Fibroblast of upper back skin (primary cell): ENCODE measurements at places on chromosomes 4 and X.

DNA sequence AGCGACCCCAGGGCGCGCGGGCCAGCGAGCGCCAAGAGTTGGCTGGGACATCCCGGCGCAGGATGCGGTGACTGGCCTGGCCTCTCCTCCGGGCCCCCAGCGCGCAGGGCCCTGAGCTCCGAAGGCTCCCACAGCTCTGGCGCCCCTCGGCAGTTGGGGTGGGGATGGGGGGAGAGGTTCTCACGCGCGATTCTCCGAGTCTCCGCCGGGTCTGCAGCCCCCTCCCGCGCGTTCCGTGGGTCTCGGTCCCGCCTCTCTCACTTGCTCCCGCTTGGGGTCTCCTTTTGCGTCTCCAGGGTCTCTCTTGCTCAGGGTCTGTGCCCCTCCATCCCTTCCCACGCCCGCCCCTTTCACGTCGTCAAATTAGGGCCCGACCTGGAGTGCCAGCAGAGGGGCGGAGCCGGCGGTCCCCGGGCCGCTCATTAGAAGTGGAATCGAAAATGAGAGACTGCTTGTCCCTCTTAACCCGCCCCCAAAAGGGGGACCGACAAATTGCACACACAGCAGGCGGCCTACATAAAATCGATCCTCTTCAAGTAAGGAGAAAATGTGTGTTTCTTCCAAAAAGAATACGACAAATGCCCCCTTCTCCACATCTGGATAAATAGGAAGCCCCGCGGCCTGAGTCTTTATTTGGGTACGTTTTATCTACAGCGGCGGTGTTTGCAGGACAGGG, 877 bp upstream of the NKX1-1 start:
- DNase-seq = no peak

GRCh38 chr4:118797558-118798142, 38.3 kb downstream of the SEC24D start:
- no peak for DNase-seq

DNA sequence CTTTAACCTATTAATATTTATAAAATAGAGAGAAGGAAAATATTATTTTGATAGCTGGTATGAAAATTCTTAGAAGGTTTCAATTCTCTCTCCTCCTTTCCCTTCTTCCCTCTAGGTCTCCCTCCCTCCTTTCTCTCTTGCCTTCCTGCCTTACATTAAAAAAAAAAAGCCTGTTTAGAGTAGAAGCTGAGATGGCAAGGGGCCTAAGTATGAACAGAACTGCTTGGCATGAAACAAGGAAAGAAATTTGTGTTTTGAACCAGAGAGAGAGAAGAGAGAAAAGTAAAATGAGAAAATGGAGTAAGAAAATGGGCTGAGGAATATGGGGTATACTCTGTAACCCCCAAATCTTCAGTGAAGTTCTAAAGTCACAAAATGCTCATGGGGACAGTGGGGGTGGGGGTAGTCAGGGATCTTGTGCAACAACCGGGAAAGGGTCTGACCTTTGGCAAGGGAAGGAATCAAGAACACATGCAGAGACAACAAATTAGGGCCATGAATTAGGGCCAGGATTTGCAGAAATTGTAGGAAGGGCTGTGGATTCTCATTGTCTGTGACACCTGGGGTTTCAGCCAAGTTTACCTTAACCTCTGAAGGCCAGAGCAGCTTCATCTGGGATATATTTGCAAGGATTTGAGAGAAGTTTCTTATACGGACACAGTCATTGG, 30.6 kb downstream of the SUPT20HL2 start:
- no peak for DNase-seq

DNA sequence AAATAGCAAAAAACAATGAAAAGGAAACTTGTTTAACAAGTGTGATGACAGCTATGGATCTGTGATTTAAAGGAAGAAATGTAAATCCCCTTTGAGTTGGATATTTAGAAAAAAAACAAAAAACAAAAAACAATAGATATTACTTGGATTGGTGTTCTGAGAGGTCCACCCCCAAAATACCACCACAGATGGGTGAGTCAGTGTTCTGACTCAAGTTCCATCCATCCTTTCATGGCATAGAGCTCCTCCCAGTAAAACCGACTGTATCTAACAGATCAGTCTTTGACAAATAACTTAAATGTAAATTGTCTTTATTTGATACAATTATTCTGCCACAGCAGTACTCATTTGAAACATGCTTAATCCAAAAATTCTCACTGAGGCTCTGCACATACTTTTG, 27.4 kb downstream of the TMPRSS11B start:
- DNase-seq = no peak

- peak; percentile 12 for DNase-seq
These were observed 182.3 kb downstream of the INPP4B start for GRCh38 chr4:142663828-142664227.

- DNase-seq = no peak
These were observed 4.6 kb upstream of the ADD1 start for GRCh38 chr4:2839060-2839459.

GRCh38 chr4:122131562-122132157, 20.5 kb upstream of the BLTP1 start:
- DNase-seq = no peak

DNA sequence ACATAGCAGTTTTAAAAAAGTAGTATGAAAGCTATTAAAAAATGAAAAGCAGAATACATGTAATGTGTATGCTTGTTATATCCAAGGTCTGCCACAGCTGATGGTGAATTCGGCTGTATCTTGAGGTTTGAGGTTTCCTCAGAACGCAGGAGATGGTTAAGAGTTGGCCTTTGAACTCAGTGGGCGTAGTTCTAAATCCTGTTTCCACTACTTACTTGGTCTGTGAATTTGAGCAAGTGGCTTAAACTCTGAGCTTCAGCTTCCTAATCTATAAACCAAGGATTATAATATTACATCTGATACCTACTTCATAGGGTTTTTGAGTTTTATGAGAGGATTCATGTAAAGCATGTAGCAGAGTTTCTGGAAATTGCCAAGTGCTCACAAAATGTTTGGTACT, 125.2 kb downstream of the STIM2 start:
- no peak for DNase-seq

DNA sequence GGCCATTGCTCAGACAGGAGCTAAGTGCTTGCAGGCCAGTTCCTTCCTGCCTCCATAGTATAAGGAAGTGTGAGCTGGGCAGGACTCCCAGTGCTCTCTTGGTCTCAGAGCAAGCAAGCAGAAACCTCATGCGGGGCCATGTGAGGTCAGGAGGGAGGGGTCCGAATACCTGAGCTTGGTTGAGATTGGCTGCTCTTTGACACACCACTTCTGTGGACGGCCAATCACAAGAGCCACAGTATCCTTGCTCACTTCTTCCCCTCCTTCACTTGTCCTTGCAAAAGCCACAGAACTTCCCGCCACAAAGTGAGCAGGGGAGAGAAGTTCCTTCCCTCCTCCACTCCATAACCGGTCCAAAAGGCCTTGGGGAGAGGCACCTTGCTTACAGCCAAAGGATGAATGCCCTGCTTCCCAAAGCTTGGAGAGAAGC, 56.7 kb downstream of the PRPS1 start:
- peak; percentile 45 for DNase-seq

DNA sequence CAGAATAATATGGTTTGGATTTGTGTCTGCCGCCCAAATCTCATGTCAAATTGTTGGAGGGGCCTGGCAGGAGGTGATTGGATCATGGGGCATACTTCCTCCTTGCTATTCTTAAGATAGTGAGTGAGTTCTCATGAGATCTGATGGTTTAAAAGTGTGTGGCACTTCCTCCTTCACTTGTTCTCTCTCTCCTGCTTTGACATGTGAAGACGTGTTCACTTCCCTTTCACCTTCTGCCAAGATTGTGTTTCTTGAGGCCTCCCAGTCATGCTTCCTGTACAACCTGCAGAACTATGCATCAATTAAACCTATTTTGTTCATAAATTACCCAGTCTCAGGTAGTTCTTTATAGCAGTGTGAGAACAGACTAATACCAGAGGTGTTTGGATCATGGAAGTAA, 325.7 kb upstream of the GIMD1 start:
- no peak for DNase-seq
